Renal pelvis (tissue), 12 donors: ENCODE measurements at places on chromosomes 11 and 22. TPM values are rescaled to one million over a fixed set of nuclear protein-coding genes. Genes with fewer than 3 reads are reported as not detected.

DNA sequence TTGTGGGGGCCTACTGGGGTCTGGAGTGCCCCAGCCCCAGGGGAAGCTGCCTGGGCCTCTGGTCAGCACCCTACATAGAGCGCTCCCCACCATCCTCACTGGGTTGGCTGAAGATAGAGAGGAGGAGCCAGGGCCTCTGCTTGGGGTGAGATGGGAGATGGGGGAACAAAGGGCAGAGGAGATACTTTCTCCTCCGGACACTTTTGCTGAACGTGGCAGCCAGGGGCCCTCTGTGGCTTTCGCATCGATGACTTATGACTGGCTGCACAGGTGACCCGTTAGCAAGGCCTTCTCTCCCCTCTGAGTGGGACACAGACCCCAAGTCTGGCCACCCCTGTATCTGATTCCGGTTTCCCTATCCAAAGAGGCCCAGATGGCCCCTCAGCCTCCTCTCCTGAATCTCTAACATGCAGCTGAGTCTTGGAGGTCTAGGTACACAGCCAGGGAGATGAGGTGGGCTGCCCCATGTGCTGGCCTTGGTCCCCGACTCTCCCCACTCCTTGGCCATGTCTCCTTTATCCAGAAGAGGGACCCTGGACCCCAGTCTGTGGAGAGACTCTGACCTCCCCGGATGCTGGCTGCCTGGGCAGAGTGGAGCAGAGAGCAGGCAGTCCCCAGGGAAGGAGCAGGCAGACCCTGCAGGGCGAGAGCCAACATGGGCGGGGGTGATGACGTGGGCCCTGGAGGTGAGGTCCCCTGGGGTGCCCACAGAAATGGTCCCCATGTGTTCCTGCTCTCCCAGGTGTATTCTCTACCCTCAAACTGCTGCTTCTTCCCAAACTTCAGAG, 59.3 kb upstream of the NECTIN1 start:
- no peak for DNase-seq

DNA sequence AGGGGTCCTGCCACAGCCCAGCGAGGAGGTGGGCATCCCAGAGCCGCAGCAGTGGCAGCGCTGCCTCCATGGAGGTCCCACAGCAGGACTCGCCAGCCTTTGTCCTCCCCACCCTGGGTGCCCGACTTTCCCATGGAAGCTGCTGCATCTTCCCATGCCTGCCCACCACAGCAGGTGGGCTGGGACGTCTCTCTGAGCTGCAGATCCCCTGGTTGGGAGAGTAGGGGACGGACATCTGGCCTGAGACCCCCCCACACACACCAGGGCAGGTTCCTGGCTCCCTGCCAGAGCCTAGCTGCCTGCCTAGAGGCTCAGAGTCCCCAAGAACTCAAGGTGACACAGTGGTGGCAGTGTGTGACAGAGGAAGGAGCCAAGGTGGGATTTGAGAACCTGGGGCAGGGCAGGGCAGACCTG, 21.5 kb upstream of the PRR5 start:
- DNase-seq, result no peak

The SLC17A6 gene
- not detected for polyA plus RNA-seq

The YDJC gene
- 18.6 TPM for polyA plus RNA-seq

GRCh38 chr11:76761718-76762355, 21.3 kb upstream of the TSKU start:
- no peak for DNase-seq

The TRPC6 gene
- 8.0 TPM for polyA plus RNA-seq

The TENM4 gene
- polyA plus RNA-seq, result 26.5 TPM

- peak; percentile 22 for DNase-seq
Measured at GRCh38 chr11:108117746-108118371, 3.5 kb upstream of the ACAT1 start.
